ENCODE measurements at places on chromosomes 3 and 15.

DNA sequence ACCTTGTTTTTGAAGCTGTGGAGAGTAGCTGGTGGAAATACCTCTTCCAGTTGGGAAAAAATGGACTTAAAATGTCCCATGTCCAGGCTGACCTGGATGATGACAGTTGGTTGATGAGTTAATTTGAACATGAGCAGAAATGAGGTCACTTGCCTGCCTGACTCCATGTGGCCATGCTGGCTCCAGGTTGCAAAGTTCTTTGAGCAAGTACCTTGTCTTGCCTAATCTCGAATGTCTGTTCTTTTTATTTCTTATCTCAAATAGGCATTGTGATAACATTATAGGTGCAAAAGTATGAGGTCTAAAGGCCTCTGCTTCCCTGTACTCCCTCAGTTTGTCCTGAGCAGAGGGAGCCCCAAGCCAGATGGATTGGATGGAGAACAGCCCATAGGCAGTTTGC is 9.0 kb downstream of the MAPKBP1 start:
- DNase-seq, result no peak

GRCh38 chr3:13353506-13353905 is 66.6 kb downstream of the NUP210 start:
- no peak for DNase-seq

DNA sequence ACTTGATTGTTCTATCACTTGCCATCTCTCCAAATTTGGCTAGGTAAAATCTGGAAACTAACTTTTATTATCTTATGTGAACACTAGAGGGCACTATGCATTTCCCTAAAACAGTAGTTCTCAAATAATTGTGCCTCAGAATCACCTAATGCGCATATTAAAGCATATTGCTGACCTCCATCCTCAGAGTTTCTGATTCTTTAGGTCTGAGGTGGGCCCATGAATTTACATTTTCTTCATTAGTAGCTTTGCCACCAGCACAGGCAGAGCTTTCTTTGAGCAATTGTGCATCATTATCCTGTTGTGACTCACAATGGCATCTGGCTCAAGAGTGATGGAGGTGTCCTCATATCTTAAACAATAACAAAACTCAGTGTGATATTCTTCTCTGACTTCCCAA is 17.5 kb upstream of the BCHE start:
- no peak for DNase-seq

GRCh38 chr15:77810130-77810571 is 177.4 kb upstream of the LINGO1 start:
- no peak for DNase-seq

DNA sequence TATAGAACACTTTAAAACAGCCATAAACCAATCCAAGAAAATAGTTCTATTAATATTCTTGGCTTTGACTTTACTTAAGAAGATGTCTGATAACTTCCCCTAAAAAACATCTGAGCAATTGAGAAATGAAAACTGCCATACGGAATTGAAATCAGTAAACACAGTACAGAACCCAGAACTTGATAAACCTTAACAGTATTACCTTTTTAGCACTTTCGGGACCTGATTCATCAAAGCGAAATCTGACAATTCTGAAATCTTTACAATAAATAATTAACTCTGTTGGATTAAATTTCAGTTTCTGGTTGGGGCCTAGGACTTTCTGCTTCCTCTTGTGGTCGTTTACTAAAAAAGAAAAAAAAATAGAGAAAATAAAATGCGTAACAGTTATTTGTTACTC is 17.3 kb downstream of the MTMR10 start:
- DNase-seq, result no peak

DNA sequence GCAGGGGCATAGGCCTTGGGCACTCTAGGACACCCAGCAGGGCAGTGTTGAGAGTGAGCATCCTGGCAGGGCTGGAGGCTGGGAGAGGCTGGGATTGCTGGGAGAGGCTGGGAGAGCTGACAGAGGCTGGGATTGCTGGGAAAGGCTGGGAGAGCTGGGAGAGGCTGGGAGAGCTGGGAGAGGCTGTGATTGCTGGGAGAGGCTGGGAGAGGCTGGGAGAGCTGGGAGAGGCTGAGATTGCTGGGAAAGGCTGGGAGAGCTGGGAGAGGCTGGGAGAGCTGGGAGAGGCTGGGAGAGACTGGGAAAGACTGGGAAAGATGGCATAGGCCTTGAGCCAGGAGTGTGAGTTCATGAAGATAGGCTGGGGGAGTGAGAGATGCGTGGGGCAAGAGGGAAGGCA is 77.8 kb downstream of the MESD start:
- no peak for DNase-seq

All from COLO829 (cell line).